ENCODE measurements at places on chromosomes 4 and X.

GRCh38 chr4:59664771-59665170 lies 1535.4 kb upstream of the ADGRL3 start:
- no peak for DNase-seq

DNA sequence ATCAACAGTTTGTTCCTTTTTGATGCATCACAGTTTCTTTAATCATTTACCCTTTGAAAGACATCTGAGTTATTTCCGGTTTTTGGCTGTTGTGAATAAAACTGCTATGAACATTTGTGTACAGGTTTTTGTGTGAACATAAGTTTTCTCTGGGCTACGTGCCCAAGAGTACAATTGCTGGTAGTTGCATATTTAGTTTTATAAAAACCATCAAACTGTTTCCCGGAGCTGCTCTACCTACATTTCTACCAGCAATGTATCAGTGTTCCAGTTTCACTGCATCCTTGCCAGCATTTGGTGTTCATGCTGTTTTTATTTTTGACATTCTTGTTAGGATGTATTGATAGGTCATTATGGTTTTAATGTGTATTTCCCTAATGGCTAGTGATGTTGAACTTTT lies 17.3 kb downstream of the KDM6A start:
- DNase-seq, result no peak

- no peak for DNase-seq
These were observed 833.5 kb upstream of the ADGRL3 start for GRCh38 chr4:60366661-60367060.

- DNase-seq, result no peak
These were observed 6.6 kb downstream of the PF4V1 start for GRCh38 chr4:73859614-73860088.

DNA sequence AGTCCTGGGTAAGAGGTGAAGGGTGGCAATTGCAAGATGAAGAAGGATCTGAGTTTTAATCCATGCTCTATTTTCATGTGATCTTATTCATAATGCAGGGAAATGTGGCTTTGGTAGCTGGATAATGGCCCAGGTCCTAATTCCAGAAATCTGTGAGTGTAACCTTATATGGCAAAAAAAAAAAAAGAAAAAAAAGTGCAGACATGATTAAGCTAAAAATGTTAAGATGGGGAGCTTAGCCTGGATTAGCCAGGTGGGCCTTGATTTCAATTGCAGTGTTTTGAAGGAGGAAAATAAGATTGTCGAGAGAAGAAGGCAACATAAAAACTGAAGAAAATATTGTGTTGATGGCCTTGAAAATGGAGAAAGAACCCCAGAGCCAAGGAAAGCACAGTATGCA lies 867.7 kb upstream of the HS3ST1 start:
- DNase-seq, result no peak
